ENCODE measurements at places on chromosomes 12 and 14.

DNA sequence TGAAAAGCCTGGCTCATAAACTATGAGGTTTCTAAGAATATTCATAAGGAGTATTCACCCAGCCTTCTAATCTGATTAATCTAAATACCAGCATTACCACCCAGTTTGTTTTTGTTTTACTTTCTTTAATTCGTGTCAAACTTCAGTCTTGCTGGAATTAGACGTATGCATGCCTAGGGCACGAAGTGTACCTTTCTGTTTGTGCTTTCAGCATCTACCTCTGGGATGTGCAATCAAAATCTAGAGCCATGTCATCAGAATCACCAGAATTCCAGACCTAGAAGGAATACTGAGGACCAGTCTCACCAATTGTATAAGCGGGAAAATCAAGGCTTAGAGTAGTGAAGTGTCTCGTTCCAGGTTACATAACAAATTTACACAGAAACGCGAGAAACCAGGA, 57.3 kb downstream of the KITLG start:
- DNase-seq = no peak

- no peak for DNase-seq
These were observed 75.1 kb downstream of the CLMN start for GRCh38 chr14:95244587-95244986.

DNA sequence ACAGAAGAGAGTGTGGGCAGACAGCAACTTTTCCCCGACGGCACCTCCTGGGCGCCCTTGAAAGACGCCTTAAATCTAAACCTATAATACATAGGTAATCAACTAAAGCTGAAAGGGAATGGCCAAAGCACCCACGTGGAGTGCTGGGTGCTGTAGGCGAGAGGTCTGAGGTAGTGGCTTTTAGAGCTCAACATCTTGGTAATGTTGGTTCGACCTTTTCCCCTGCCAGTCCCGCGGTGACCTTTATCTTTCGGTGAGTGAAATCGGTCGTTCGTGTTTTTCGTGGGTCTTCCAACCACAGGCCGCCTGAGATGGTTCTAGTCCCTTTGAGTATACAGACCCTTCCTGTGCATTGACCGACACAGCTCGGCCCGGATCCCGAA, 9.1 kb downstream of the OR6S1 start:
- no peak for DNase-seq

- no peak for DNase-seq
These were observed 363.8 kb downstream of the NAV3 start for GRCh38 chr12:78194448-78194847.

- DNase-seq = no peak
These were observed 209.3 kb upstream of the PPFIA2 start for GRCh38 chr12:81968421-81968820.

DNA sequence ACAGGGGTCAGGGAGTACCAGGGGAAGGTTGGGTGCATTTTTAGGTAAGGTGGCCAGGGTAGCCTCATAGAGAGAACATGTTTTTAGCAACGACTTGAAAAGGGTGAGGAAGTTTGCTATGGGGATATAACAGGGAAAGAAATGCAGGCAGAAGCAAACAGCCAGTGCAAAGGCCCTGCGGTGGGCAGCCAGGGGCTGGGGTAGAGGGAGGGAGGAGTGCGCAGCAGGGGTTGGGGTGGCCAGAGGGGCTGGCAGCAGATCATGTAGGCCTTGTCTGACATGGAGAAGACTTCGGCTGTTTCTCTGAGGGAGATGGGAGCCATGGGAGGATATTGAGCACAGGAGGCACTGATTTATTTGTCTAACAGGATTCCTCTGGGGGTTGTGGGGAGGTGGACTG, 242.5 kb downstream of the RBM19 start:
- no peak for DNase-seq

- DNase-seq = no peak
These were observed 243.4 kb upstream of the PELI2 start for GRCh38 chr14:55874785-55875184.

DNA sequence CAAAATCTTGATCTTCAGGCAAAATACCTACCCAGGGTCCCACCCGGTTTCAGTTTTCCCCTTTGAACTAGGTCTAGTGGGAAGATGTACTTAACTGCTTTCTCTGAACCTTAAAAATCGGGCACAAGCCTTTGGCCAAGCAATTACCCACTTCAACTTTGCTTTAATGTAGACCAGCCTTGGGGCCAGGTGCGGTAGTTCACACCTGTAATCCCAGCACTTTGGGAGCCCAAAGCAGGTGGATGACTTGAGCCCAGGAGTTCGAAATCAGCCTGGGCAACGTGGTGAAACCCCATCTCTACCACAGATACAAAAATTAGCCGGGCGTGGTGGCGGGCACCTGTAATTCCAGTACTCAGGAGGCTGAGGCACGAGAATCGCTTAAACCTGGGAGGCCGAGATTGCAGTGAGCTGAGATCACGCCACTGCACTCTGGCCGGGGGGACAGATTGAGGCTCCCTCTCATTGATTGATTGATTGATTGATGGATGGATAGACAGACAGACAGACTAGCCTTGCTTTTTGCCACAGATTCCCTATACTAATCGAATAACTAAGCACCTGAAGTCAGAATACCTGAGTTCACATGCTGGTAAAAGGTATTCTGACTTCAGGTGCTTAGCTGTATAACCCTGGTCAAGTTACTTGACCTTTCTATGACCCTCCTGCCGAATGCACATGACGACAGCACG, 1.9 kb downstream of the CLIP1 start:
- no peak for DNase-seq

GRCh38 chr14:23352506-23353432, at the start of gene SLC22A17:
Gene SLC22A17 (minus strand): TSS chr14:23352887.
- peak; percentile 52 for DNase-seq

GRCh38 chr12:119486599-119487154, 106.9 kb upstream of the TMEM233 start:
- DNase-seq = no peak

- DNase-seq = no peak
These were observed 708 bp downstream of the FAR2 start for GRCh38 chr12:29149691-29150281.

DNA sequence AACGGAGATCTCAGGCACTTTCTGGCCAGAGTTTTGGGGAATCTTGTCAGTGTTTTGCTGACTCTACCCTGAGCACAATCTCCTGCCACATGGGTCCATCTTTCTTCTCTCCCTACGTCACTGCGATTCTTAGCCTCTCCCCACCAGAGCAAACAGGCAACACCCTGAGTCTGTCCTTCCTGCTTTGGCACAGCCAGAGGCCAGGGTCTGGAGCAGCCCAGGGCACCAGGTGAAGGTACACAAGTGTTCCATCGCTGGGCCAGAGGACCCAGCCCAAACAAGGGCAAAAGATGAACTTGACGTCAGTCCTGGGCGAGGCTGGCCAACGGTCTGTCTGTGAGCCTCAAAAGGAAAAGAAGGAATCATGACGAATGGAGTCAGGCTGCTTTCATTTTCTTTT, 12.7 kb upstream of the CCDC177 start:
- no peak for DNase-seq

GRCh38 chr12:68581926-68582325, 28.8 kb upstream of the RAP1B start:
- no peak for DNase-seq

DNA sequence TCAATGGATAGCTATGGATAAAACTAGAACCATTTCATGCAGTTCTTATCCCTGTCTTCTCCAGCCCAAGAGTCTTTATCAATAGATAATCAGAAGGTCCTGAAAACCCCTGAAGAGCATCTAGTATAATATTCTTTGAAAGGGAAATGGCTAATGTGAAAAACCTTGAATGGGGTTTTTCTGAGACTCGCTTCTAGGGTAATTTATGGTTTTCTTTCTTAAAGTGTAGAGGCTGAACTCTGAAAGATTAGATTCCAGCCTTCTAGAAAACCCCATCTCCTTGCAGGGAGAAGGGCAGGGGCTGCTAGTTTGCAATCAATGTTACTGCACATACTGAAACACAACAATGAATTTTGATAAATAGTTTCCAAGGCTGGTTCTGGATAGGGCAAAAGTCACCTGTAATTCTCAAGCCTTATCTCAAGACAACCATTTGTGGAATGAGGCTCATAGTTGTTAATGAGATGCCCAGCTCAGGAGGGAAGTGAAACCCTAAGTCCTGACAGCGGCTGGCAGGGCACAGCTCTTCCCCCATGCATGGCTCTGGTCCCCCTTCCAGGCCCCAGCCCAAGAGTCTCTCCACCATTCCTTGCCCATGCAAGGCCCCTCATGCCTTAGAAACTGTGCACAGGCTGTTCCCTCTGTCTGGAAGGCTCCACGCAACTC, 33.7 kb upstream of the PYGL start:
- no peak for DNase-seq

GRCh38 chr14:101865288-101865687, 99.1 kb upstream of the DYNC1H1 start:
- no peak for DNase-seq

- DNase-seq = no peak
These were observed 37.8 kb upstream of the LRRC10 start for GRCh38 chr12:69648476-69648875.

DNA sequence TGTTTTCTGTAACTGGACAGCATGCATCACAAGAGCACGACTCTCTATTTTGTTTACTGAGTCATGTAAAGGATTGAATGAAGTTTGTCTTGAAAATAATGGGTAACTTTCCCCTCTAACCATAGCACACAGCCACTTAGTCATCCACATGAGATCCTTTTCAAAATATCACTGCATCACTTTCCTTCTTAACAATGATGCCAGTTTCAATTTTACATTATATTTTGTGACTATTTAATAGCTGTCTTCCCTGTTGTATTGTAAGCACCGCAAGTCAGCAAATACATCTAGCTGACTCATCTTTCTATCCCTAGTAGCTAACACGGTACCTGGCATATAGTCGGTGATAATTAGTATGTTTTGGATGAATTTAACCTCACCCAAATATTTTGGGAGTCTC, 83.3 kb upstream of the PPM1H start:
- DNase-seq = no peak

DNA sequence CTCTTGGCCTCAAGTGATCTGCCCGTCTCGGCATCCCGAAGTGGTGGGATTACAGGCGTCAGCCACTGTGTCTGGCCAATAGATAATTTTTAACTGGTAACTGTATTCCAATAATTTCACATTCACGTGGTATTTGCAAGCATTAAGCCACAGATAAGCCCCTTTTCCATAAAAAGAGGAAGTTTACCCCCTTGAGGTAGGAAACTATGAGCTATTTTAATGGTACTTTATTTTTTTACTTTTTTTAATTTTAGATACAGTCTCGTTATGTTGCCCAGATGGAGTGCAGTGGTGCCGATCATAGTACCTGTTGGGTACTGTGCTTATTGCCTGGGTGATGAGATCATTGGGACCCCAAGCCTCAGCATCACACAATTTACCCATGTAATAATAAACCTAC, 42.9 kb upstream of the AP4S1 start:
- no peak for DNase-seq

DNA sequence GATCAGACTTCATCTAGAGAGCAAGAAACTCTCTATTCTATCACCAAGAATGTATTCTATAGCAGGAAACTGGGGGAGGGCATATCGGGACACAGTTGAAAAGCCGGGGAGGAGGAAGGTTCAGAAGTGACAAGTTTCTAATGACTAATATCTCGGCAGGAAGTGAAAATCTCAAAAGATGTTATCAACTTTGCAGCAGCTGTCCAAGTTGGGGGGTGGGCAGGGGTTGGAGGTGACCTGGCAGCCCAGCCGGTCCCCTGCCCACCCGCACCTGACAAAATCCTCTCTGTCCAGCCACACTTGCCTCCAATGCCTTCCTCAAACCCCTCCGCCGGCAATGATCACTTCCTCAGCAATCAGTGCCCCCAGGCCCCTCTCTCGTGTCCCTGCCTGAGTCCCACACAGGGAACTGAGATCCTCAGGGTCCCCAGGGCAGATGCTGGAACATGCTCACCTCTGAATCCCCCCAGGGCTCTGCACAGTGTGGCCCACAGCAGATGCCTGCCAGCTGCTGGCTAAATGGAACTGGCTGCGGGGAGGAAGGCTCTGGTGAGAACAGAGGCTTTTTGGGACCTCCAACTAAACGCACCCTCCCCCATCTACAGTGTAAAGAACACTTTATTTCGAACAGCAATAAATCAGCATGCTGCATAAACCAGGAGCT, 43.9 kb downstream of the CCDC88C start:
- DNase-seq = no peak

DNA sequence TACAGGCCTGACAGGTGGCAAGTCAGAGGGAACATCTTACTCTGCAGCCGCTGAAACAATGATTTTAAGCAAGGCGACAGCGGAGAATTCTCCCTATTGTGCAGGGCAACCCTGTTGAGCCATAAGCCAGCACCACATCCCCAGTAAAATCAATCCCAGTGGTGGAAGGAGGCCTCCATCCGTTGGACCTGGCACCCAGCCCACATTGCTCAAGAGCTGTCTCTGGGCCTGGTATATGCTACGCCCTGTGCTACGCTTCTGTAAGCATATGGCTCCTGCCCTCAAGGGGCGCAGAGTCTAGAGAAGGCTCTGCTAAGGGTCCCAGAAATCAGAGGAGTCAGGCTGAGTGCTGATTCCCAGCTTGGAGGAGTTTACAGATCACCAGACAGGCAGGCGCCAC, 265.5 kb downstream of the CACNA1C start:
- DNase-seq = no peak

- DNase-seq = no peak
These were observed 6.9 kb upstream of the BMP4 start for GRCh38 chr14:53963320-53964227.

Measured in activated CD4-positive, alpha-beta T cell treated with anti-CD3 and anti-CD28 coated beads, Interleukin-2, amount 50 U/mL, for 4 hours (primary cell).